CD4-positive, alpha-beta T cell treated with Interleukin-6 at 100 ng/mL for 8 hours (primary cell): ENCODE measurements at places on chromosomes 12 and 14.
A peak's percentile ranks its signal among the peaks of the same experiment; 100 is the strongest.

DNA sequence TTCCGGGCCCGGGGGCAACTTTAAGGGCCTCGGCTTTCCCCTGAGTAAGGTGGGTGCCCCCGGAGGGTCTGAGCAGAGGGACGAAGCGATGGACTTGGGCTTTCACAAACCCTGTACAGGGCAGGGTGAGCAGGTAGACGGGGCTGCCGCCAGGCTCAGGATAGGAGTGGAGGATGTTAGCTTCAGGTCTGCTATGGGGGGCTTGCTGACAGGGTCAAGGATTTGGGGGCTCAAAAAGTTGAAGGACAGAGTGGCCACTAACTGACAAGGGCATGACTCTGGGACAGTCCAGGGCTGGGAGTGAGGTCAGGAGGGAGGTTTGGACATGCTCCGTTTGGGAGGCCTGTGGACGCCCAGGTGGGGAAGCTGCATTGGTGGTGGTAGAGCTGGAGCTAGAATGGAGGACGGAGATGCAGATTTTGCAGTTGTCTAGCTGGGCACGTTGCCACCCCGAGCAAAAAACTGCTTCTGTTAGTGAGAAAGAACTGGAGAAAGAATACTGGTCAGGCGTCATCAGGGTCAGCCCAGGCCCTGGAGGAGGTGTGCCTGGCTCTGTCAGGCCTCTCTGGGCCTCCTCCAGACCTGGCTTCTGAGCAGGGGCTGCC lies 113.3 kb downstream of the ADGRD1 start:
- no peak for DNase-seq

DNA sequence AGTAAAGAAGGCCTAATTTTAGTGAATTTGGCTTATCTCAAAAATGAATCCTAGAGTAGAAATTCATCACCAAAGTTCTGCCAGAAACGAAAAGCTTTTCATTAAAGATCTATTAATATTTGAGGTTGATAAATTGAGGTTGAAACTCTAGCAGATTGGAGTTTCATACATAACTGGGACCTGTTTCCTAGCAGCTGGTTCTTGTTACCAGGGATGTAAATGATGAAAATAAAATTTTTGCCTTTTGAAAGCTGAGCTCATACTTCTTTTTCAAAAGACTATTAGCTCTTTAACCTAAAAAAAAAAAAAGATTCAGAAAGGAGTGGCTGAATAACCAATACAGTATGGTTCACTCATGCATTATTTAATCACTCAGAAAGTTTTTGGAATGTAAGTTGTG lies 98.3 kb downstream of the PTGER2 start:
- no peak for DNase-seq

DNA sequence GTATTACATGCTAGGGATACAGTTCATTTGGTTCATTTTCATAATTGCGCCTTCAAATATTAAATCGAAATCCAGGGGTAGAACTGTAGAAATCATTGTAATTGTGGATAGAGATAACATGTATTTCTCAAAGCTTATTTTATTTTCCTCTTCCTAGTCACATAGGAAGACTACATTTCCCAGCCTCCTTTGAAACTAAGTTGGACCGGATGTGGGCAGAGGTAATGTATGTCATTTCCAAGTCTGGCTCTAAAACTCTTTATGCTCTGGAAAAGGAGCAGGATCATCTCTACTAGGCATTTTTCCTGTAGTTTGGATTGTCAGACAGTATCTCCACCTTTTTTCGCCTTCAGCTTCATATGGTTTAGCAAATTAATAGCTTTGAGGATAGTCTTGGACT lies 70.1 kb upstream of the CRY1 start:
- no peak for DNase-seq

GRCh38 chr14:34199585-34199984 lies 248.7 kb upstream of the EGLN3 start:
- peak; percentile 3 for DNase-seq

DNA sequence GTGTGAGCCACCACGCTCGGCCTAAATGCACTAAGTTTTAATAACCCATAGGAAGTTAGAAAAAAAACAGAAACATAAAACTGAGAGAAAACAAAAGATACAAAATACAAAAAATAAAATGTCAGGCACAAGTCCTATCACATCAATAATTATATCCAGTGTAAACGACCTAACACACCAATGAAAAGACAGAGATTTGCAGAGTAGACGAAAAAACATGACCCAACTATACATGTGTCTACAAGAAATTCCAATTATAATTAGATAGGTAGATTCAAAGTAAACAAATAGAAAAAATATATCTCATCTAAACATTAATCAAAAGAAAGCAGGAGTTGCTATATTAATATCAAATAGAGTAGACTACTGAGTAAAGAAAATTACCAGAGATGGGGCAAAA lies 69.4 kb upstream of the NUDT4 start:
- DNase-seq: no peak

GRCh38 chr12:72178871-72179270 lies 93.3 kb upstream of the TRHDE start:
- no peak for DNase-seq

DNA sequence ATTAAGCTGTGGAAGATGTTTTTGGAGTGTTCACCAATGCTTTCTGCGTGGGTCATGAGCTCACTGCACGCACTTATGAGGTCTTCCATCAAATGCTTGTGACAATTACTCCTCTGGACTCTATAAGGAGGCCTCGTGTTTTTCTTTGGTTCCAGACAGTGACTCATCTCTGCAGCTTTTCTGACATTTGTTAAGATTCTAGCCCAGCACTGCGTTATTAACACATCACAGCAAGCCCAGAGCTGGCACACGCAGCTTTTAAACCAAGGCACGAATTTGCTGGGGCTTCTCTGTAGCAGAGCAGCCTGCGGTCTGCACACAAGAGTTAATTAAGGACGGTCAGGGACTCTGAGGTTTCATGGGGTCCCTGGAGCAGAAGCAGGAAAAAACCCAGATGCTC lies 16.9 kb downstream of the MEG3 start:
- no peak for DNase-seq

GRCh38 chr14:20327005-20327869 lies 5.8 kb downstream of the CCNB1IP1 start:
- peak; percentile 66 for DNase-seq

DNA sequence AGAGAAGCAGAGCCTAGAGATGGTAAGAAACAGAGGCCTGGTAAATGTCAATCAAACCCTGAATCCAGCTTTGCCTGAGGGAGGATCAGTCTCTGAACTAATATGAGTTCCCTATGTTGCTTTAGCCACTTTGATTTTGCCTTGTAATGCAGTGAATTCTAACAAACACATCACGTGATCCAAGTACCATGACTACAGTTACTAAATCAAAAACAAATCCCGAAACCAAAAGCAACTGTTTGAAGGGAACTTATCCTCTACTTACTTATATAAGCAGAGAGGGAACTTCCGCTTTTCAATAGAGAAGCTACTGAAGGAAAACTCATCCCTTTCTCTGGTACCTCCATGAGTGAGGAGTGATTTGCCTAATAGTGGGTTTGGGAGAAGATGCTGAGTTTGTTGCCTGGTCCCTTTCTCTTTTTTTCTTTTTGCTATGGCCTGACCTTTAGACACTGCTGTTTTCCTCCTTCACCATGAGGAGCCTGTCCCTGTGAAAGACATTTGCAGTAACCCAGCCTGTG lies 7.7 kb upstream of the PPTC7 start:
- DNase-seq: peak; percentile 62

- peak; percentile 90 for DNase-seq
Measured at GRCh38 chr12:389142-390096, at the start of gene KDM5A. KDM5A (minus strand) TSS chr12:389320; CDS start chr12:389091, 229 bp downstream.

DNA sequence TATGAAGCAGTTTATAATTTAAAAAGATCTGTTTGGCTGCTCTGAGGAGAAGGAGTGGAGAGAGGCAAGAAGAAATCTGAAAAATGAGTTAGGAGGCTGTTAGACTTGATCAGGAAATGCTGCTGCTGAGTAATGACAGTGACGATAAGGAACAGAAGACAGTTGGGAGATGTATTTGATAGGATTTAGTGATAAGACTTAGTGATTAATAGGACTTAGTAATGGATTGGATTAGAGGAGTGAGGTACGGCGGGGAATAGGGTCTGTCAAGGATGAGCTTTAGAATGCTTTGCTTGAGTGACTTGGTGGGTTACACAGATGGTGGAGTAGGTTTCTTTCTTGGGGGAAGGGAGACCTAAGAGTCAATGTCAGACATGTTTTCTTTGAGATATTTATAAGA lies 31.7 kb downstream of the UNC79 start:
- DNase-seq: no peak

GRCh38 chr12:64091186-64091585 lies 130.9 kb downstream of the KICS2 start:
- no peak for DNase-seq

- no peak for DNase-seq
Measured at GRCh38 chr12:4433745-4434058, 11.9 kb downstream of the FGF6 start.

GRCh38 chr14:36222952-36223468 lies 46.5 kb upstream of the PTCSC3 start:
- DNase-seq: no peak

GRCh38 chr12:38880288-38880687 lies 25.1 kb downstream of the CPNE8 start:
- no peak for DNase-seq

GRCh38 chr12:27012982-27013255 lies 1.3 kb downstream of the TM7SF3 start:
- no peak for DNase-seq

DNA sequence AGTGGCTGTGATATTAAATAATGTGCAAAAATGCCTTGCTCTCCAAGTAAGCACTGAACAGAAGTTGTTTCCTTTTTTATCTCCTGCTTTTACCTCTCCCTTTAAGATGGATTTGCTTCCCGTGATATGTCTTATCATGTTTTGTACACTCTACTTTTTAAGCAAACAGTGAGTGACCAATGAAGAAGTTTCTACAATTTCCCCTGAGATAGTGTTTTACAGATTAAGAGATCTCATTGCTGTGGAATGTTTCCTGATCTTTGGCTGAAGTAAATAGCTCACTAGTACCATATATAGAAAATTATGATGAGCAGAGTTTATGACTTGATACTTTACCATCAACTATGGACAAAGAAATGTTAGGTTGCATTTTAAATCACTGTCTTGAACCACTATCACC lies 184.8 kb upstream of the PDE3A start:
- no peak for DNase-seq

DNA sequence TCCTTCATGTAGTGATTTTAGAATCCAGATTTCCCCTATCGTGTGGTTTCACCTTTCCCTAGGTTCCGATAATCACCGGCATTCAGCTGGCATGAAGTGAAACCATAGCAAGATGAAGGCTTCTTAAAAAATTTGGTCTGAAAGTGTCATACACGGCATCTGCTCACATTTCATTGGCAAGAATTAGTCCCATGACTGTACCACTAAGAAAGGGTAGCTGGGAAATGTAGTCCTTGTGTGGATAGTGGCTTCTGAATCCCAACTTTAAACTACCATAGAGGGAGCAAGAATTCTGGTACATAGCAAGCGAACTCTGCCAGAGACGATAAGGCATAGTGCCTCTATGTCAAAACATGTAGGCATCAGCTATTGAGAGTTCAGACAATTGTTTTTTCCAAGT lies 360.1 kb upstream of the TBX3 start:
- DNase-seq: no peak

GRCh38 chr14:29735459-29735858 lies 192.2 kb downstream of the PRKD1 start:
- DNase-seq: no peak

DNA sequence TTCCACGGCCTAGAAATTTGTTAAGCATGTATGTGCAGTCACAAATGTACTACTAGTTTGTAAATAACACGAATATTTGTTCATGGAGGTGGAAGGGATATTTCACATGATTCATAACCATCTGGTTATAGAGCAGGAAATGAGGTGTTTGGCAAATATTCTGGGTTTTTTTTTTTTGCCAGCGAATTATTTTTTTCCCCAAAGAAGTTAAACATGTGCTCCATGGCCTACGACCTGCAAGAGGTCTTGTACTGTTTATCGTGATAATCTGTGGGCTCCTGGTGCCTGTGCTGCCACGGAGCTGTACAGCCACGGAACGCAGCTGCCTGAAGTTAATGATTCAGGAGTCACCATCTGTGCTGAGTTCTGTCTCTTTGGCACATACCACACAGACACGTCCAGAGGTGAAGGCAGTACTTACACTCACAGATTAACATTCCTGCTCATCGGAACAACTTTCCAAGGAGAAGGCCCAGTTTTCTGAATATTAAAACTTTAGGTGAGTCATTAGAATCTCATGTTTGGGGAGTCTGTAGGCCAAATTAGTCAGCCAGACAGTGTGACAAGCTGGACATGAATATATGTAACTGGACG lies 156.3 kb downstream of the TMX1 start:
- no peak for DNase-seq

GRCh38 chr14:104698688-104699425 lies 9.4 kb downstream of the INF2 start:
- no peak for DNase-seq

GRCh38 chr14:93916498-93916897 lies 10.6 kb upstream of the FAM181A start:
- DNase-seq: no peak

GRCh38 chr12:107884769-107885694 lies 110.5 kb downstream of the ASCL4 start:
- peak; percentile 8 for DNase-seq

GRCh38 chr14:68520637-68521556 lies 272.0 kb downstream of the ZFP36L1 start:
- DNase-seq: no peak

DNA sequence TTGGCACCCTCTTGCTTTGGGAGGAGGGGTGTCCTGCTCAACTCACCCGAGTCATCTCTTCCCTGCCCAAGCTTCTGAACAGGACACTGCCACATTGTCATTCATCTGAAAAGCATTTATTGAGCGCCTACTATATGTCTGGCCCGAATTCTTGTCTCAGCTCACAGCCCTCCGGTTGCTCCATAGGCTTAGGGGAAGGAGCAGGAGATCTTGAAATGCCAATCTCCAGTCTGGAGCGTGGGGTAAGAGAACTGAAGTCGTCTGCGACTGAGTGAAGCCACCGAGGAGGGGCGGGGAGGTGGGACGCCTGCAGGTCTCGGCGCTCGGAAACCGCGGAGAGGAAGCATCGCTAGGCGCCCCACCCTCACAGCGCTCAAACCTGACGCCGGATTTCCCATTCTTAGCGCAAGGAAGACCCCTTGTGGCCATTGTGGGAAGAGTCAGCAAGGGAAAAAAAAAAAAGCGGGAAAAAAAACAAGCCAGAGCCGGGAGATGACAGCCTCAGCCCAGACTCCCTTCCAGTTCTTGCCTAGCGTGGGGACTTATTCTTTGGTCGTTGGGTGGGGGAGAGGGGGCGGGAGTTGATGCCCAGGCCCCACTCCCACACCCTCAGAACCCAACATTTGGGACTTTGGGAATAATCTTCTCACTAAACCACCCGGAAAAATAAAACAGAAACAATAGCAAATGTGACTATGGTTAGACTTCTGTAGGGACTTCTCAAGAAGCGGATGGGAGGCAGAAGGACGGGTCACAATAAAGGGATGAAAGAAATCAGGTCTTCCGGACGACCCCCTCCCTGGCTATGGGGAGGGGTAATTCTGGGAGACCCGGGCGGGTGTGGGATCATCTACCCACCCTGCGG lies 28.2 kb upstream of the SMUG1 start:
- peak; percentile 85 for DNase-seq

GRCh38 chr14:51069055-51069454 lies 25.9 kb downstream of the TRIM9 start:
- no peak for DNase-seq
